Activated CD4-positive, CD25-positive, alpha-beta regulatory T cell (primary cell): ENCODE measurements at places on chromosomes 11 and 22.

- DNase-seq: no peak
These were observed 121.5 kb downstream of the CCDC34 start for GRCh38 chr11:27241311-27242122.

GRCh38 chr11:11740073-11740702 lies 101.6 kb upstream of the USP47 start:
- DNase-seq: no peak

GRCh38 chr11:73528013-73528412 lies 69.9 kb downstream of the FAM168A start:
- no peak for DNase-seq

DNA sequence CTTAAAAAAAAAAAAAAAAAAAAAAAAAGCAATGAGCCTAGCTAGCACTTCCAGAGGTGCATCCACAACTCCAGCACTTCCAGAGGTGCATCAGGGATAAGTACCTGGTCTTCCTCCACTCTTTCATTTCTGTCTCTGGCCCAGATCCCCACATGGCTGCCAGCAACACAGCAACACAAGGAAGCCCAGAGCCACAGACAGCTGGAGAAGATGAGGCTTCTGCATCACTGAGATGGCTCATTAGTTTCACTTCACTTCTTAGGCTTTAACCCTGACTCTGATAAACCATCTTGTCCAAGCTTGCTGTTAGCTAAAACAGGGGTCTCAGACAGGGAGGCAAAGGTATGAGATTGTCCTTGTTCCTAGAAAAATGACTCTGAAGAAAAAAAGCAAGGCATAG lies 35.6 kb downstream of the PC start:
- DNase-seq: no peak

DNA sequence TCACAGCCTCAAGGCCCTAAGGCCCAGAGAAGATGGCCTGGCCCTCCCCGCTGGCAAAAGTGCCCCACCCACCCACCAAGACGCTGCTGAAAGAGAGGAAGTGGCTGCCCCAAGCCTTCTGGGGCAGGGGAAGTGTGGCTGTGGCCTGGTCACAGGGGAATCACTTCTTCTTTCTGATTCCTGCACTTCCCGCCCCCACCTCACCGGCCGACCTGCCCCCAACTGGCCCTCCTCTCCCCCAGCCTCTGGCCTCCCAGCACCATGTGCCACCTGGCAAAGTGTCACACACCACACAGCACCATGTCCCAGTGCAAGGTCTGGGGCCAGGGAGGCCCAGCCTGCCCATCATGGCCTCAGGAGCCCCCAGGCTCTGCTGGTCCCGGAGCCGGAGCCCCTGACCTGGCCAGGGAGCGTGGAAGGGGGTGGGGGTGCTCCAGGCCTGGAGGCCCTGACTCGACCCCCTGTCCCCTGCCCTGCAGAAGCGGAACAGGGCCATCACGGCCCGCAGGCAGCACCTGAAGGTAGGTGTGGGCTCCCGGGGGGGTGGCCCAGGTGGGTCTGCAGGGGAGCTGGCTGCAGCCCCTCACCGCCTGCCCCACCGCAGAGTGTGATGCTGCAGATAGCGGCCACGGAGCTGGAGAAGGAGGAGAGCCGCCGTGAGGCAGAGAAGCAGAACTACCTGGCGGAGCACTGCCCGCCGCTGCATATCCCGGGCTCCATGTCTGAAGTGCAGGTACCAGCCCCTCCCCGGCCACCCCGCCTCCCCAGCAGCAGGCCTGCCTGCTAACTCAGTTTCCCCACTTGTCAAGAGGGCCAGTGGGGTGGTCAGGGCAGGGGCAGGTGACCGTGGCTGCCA lies 1.4 kb downstream of the TNNI2 start:
- no peak for DNase-seq

- DNase-seq: no peak
These were observed 8.6 kb upstream of the GTSE1 start for GRCh38 chr22:46287873-46288751.
